ENCODE measurements at places on chromosomes 3 and 15. TPM values are rescaled to one million over a fixed set of nuclear protein-coding genes. Genes with fewer than 3 reads are reported as not detected.

IL5RA gene
- total RNA-seq, result not detected

LIPC gene
- total RNA-seq, result not detected

UROC1 gene
- total RNA-seq, result not detected

HMG20A gene
- total RNA-seq, result 22.5 TPM

SLC35G2 gene
- 8.0 TPM for total RNA-seq

SIDT1 gene
- 0.81 TPM for total RNA-seq

AMOTL2 gene
- 112 TPM for total RNA-seq

PGBD4 gene
- total RNA-seq, result 1.4 TPM

TIMMDC1 gene
- total RNA-seq, result 53.2 TPM

CFAP100 gene
- total RNA-seq, result not detected

TICRR gene
- not detected for total RNA-seq

ADGRG7 gene
- total RNA-seq, result not detected

OXSR1 gene
- 25.8 TPM for total RNA-seq

INKA1 gene
- 4.3 TPM for total RNA-seq
